ENCODE measurements at places on chromosomes 11 and 22. TPM values are rescaled to one million over a fixed set of nuclear protein-coding genes. Genes with fewer than 3 reads are reported as not detected.

Gene SDHAF2
- 28.7 TPM for total RNA-seq

Gene KCNK4
- total RNA-seq, result 0.20 TPM

Gene FXYD6
- 0.10 TPM for total RNA-seq

Gene SMC1B
- total RNA-seq, result not detected

Gene TMX2
- total RNA-seq, result 81.0 TPM
